ENCODE measurements at places on chromosomes 12 and 14.

GRCh38 chr14:61455351-61455750, 134.0 kb downstream of the PRKCH start:
- no peak for DNase-seq

GRCh38 chr14:68248481-68249255, 429.1 kb downstream of the RAD51B start:
- DNase-seq, result no peak

GRCh38 chr14:41749429-41749828, 142.8 kb downstream of the LRFN5 start:
- DNase-seq, result no peak

GRCh38 chr12:53624956-53625355, 1.2 kb downstream of the ATF7 start:
- no peak for DNase-seq

DNA sequence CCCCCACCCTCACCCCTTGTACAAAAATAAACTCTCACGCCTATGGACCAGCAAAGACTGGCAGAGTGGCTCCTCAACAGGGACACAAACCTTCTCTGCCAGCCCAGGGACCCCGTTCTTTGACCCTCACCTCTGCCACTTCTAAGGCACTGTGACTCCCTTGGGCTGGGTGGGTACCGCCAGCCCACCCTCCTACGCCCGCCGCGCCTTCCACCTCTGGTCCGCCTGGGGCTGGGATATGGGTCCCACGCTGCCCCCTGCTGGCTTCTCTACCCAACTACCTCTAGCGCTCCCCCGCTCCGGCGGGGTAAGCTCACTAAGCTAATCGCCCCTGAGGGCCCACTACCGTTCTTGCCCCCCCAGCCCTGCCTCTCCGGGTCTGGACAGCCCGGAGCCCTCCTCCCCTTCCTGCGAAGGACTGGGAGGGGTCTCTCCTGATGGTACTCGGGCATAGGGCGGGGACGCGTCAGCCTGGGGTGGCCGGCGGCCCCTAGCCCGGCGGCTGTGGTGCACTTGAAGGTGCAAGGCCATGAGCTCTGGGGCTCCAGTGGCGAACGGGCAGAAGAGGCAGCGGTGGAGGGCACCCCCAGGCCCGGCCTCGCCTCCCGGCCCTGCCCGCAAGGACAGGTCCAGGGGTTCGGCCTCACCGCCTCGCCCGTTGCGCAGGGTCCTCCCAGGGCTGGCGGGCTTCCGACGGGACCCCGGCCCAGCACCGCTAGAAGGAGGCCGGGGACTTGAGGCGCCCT, 8.1 kb downstream of the ZNF219 start:
- no peak for DNase-seq

GRCh38 chr12:40312982-40313576, 88.3 kb downstream of the LRRK2 start:
- no peak for DNase-seq

DNA sequence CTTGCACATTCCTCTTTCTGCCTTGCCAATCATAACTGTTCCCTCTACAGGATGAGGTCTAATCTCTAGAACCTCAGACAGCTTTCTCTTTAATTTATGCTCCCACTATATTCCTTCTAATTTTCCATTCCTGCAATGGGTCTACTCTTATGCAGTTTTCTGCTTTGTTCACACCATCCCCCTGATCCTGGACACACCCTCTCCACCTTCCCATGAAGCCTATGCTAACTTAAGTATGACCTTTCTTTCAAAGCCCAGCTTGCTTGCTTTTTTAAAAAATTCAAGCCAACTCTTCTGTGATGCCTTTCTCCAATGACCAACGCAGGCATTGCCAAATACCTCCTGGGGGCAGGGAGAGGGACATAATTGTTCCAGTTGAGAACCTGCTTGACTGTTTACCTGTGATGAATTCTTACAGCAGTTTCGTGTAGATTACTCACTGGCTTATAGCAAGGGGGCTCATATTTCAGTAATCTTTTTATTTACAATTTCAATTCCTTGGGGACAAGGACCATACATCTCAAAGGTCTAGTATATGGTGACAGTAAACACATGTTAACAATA, 7.8 kb downstream of the SLC38A1 start:
- no peak for DNase-seq

DNA sequence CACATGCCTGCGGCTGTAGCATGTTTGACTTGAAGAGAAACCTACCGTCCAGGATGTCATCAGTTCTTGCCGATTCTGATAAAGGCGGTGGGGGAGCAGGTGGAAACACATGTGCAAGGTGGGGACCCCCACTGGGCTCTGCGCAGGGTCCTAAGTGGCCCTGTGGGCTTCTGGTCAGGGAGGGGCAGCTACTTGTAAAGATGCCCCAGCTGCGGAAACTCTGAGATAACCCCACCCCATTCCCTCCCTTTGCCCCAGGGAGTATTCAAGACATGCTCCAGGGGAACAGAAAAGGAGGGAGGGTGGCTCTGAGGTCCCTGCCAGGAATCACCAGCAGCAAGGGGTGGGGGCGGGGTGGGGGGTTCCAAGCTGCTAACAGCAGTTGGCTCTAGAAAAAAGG, 67.6 kb downstream of the PIWIL1 start:
- no peak for DNase-seq

Data from stimulated activated CD8-positive, alpha-beta memory T cell treated with anti-CD3 and anti-CD28 coated beads, Interleukin-4, amount 100 ng/mL, for 4 hours (primary cell).